ELR (cell line): ENCODE measurements at places on chromosomes 12 and 14.

DNA sequence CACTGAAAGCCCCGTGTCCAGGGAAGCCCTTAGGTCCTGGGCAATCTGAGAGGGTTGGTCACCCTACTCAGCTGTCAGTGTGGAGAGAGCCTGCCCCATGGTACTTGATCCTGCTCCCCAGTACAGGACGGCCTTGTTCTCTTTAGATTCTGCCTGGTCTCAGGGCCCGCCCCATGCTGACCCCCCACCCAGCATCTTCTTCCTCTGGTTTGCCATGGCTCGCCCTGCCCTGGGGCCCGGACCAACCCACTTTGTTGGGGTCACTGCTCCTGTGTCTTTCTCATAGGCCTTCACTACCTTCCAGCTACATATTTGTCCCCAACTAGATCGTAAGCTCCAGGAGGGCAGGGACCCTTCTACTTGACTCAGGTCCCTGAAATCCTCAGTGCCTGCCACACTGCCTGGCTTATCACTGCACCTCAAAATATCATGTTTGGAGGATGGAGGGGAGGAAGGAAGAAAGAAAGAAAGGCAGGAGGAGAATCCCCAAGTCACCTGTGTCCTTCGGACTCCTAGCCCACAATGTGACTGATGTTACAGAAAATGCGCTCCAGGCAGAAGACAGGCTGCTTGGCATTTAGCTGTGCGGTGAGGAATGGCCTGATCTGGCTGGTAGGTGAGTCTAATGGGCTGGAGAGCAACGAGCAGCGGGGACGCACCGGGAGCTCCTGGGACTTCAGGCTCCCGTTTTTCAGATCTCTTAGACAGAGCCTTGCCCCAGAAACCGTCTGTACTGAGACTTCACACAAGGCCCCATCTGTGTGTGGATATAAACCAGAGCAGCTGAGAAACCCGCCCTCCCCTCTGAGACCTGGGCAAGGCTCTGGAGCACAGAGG lies 66.1 kb downstream of the C14orf132 start:
- DNase-seq = no peak

GRCh38 chr14:47226877-47227520 lies 448.4 kb downstream of the MDGA2 start:
- DNase-seq = no peak

DNA sequence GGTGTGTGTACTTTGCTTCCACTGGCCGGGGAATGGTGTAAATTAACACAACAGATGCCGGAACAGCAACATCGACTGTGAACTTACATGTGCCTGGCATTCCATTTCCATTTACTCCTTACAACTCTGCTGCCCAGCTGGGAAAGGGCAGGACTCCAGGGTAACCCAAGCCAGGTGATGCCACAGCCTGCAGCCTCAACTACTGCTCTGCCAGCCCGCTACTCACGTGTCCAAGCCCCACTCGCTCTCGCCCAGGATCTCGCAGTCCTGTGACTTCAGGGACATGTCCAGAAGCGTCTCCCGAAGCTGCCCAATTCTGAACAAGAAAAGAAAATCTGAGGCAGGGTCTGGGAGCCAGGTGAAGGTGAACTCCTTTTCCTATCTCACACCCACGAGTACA lies 10.7 kb downstream of the ABCD4 start:
- no peak for DNase-seq

DNA sequence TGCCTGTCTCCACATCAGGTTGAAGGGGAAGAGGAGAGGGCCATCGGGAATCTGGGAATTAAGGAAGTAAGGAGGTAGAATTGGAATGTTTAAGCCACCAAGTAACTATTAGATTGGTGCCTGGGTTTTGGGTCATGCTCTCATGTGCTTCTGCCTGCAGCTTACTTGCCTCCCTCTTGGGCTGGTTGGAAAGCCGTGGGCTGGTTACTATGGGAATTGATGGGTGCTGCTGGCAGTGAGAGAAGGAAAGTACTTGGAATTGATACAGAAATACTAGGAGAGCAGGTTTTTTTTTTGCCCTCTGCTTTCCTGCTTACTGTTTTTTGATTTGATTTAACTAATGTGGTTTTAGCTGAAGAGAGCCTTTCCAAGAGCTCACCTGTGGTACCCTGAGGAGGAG lies 493.5 kb upstream of the RGS6 start:
- DNase-seq = no peak

GRCh38 chr14:53144244-53144643 lies 8.9 kb downstream of the DDHD1 start:
- no peak for DNase-seq

DNA sequence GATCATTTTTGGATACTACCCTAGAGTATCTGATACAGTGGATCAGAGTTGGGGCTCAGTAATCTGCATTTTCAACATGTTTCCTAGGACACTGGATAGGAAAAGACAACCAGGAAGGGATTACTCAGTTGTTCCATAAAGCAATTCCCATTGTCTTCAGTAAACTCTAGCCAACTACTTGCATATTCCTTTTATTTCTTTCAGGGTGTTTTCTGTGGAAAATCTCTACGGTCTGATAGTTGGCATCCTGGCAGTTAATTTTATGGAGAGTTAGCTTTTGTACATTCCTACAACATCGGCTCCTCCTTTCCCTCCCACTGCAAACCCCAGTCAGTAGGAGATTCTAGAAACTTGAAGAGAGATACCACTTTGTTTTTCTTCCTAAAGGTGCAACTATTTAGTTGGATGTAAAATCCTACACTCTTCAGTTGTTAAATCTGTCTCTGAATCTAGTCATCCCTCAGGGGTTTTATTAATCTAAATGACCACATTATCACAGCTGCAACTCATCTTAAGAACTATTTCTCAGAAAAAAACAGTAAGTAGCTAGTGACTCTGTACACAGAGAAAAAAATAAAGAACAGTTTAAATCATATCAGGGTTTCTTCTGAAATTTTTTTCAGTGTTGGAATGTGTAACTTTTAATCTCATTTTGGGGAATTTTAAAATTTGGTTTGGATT lies 103.9 kb downstream of the PDE3A start:
- DNase-seq = no peak

GRCh38 chr12:24630446-24630845 lies 318.5 kb downstream of the BCAT1 start:
- DNase-seq = no peak

DNA sequence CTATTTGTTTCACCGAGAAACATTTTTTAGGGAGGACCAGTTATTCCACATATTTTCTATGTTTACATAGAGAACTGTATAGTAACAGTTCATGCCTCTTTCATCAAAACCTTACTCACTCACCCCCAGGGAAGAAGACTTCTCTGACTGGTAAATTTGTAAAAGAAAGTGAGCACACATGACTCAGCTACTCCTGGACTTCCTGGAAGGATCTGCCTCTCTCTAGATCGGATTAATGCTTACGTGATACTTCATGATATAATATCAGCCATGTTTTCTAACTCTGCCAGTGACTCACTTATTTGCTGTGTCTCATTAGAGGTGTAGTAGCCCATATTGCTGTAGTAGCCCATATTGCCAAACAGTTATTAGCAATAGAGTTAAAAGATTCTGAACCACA lies 494.3 kb upstream of the ATXN7L3B start:
- DNase-seq = peak; percentile 92

DNA sequence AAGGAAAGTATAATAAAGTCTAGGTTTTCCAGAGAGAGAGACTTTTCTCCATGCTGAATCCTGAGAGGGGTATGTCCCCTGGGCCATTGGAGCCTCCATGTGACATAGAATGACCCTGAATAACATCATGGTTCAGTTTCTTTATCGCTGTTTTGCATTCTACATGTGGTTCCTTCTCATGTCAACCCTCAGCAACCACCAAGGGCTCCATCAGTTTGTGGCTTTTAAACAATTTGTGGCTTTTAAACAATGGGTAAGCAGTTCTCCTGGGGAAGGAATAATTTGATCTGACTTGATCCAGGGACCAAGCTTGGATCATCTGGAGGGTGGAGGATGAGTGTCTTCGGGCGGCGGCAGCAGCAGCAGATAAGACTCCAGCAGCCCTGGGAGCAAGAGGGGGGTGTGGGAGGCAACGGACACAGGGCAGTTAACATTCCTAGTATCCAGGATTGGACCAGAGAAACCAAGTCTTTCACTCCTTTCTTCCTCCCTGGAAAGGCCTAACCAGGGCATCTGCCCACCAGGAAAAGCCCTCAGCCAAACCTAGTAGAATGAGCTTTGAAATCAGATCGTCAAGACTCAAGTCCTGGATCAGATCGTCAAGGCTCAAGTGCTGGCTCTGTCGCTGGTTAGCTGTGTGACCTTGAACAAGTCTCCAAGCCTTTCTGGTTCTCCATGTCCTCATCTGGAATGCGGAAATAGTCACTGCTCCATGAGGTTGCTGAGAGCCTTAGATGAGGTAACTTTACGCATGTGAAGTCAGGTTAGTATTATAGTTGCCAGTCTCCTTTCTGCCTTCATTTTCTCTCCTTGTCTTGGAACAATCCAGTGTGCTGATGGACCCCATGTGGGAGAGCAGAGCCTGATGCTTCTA lies 27.8 kb upstream of the FAM222A start:
- DNase-seq = no peak

GRCh38 chr14:59254911-59255545 lies 66.6 kb downstream of the DAAM1 start:
- DNase-seq = no peak

- no peak for DNase-seq
These were observed 615.5 kb downstream of the SOX5 start for GRCh38 chr12:23333938-23334337.

DNA sequence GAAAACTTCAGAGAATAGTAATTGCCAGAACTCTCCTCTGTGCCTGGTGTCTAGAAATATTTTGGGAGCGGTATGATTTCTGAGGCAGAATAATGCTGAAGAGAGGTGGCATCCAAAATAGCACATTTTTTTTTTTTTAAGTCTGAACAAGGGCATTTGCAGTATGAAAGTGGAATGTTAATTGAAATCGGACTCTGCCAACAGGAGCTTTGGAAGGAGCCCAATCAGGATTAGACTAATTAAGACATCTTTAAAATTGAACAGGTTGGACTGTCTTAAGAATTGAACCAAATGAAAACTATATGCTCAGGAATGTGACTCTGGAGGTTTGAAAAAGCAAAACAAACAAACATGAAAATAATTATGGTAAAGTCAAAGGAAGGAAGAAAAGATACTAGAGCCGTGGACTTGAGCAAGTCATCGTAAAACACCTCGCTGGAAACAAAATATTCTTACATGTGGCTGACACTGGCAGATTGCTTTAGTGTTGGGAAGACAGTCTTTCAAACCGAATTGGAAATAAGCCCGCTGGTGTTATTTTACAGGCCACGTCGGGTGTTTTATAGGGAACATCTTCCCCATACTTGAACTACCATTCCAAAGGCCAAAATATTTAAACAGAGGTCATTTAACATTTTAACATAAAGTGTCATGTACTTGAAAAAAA lies 436.3 kb downstream of the VRK1 start:
- DNase-seq = no peak

DNA sequence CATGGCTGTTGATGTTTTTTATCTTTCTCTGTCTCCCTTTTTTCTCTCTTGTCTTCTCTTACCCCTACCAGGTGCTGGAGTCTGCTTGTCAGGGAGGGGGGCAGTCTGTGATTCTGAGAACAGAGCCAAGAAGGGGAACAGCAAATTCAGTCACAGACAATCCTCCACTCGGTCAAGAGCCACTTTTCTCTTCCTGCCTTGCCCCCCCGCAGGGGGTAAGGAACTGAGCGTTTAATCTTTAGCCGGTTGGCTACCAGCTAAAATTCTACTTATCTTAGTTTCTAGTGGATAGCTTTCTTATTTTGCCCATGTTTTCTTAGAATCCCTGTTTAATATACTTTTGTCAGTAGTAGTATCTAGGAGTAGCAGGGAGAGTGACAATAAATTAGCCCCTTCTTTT lies 1.9 kb downstream of the RIMKLB start:
- DNase-seq = no peak

DNA sequence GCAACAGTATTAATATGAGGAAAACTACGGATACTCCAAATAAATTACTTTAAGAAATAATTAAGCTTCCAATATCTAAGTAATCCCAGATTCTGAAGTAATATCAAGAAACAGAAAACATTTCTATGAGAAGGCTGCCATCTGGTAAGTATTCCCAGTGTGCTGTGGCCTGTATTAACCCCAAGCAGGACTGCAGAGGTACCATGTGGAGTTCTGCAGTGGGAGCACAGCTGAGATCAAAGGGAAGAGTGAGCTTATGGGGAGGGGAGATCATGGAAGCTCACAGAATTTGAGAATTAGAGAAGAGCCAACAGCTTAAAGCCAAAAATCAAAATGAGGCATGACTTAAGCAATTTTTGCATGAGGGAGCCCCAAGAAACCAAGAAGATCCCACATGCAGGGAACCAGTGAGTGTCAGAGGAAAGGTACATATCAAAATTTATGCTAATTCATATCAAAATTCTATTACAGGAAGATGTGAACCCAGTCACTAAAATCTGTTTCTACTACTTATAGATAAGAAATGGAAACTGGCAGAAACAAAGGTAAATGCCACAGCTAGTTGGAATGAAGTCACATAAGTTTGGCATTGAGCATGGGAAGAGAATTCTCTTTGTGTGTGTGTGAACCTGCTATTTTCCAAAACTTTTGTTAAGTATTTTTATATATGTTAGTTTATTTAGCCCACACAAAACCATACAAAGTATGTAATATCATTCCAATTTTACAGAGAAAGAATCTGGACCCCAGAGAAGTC lies 62.6 kb upstream of the KITLG start:
- no peak for DNase-seq

- DNase-seq = peak; percentile 99
These were observed 77.5 kb downstream of the PHLDA1 start for GRCh38 chr12:75954041-75954440.

GRCh38 chr14:93431036-93431670 lies 414 bp downstream of the UNC79 start:
- DNase-seq = no peak

- peak; percentile 59 for DNase-seq
These were observed 20.7 kb upstream of the TUBA1C start for GRCh38 chr12:49244176-49244575.

DNA sequence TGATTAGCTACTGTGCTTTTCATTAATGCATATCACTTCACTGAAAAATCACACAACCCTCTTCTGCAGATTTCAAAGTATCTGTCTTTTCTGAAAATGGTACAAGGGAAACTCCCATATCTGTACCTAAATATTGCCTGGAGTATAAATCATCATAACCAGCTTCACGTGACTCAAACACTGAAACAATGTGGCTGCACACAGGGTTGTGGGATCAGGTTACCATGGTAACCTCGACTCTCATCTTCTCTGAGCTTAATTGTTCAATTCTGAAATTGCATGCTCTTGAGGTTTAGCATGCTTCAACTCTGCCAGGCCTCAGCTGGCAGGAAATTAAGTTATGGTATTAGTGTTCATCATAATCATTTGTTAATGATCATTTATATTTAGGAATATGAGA lies 77.5 kb upstream of the CPSF6 start:
- peak; percentile 38 for DNase-seq
